ENCODE measurements at places on chromosomes 12 and 14.

DNA sequence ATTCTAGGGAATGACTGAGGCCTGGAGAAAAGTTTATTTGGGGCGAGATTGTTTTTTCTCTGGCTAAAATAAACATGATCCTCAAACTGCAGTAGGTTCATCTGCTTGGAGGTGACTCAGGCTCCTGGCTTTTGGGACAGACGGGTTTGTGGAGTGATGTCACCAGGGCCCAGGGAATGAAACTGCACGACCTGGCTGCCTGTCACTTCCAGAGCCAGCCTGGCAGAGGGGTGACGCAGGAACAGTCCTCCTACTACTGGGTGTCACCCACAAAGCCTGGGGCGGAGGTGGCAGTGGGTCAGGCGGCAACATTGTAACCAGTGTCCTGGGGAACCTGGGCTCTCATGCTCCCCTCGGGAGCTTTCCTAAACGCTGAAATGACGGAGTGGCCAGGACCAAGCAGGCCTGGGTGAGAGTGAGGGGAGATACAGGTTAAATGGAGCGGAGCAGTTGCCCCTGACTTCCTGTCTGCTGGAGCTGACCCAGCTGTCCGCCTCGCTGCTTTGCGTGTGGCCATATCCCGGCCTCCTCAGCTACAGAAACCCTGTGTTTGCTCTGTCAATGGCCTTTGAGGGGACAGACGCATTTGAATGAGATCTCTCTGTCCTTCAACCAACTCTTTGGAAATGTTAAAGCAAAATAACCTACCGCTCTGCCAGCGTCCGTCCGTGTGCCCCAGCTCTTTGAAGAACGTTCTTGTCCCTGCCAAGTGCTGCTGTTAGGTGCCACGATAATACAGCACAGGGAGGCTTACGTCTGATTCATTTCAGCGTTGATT is 6.5 kb downstream of the HIP1R start:
- DNase-seq: no peak

- DNase-seq: no peak
Measured at GRCh38 chr12:122009741-122010140, 11.9 kb upstream of the BCL7A start.

GRCh38 chr14:31484754-31485153 is 3.1 kb downstream of the GPR33 start:
- no peak for DNase-seq

- no peak for DNase-seq
Measured at GRCh38 chr12:112837629-112838197, 46.2 kb downstream of the RPH3A start.

GRCh38 chr12:79886917-79887519 is 47.9 kb downstream of the PPP1R12A start:
- DNase-seq: no peak

DNA sequence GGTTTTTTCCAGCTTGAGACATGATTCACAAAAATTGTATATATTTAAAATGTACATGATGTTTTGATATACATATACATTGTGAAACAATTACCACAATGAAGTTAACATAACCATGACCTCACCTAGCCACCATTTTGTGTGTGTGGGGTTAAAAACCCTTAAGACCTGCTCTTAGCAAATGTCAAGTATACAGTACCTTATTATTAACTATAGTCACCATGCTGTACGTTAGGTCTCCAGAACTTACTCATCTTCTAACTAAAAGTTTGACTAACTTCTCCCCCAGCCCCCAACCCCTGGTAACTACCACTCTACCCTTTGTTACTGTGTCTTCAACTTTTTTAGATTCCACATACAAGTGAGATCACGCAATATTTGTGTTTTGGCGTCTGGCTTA is 52.6 kb downstream of the EIF2S3B start:
- no peak for DNase-seq

Measured in stimulated activated CD8-positive, alpha-beta memory T cell treated with anti-CD3 and anti-CD28 coated beads, Interleukin-2, amount 100 ng/mL, for 1 hour (primary cell).